ENCODE measurements at places on chromosomes 5 and 9.

DNA sequence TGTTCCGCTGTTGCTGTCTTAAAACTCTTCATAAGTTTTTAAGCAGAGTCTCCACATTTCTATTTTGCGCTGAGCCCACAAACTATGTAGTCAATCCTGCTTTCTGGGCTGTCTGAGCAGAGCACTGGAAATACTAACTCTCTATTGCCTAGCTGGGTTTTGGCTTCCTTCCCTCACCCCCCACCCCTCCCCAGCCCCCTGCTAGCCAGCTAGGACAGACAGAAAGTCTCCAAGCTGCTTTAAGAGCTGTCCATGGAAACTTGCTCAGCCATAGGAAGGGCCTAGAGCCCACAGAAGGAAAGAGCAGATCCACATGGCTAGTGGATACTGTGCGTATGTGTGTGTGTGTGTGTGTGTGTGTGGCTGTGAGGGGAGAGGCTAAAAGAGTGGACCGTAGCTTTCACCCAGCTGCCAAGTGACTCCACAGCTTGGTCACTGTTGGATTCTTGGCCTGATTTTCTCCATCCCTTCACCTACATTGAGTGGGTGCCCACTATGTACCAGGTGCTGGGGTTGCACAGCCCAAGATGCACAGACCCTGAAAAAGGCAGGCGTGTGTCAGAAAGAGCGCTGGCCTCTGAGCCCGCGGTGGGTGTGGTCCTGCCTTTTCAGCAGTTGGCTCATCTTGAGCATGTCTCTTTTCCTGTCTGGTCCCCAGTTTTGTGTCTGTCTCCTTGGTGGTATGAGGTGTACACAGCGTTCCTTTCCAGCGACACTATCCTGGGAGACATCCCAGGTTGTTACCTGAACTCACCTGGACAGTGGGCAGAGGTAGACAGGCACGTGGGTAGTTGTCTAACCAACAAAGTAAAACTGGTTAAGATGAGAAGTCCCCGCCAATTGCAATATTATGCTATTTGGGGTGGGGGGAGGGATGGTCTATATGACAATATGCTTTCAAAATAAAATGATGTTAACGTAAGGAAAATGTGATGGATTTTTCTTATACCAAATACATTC lies 5.4 kb upstream of the NKX2-5 start:
- DNase-seq: no peak

GRCh38 chr5:43036409-43036808 lies 3.7 kb downstream of the ANXA2R start:
- DNase-seq: no peak

DNA sequence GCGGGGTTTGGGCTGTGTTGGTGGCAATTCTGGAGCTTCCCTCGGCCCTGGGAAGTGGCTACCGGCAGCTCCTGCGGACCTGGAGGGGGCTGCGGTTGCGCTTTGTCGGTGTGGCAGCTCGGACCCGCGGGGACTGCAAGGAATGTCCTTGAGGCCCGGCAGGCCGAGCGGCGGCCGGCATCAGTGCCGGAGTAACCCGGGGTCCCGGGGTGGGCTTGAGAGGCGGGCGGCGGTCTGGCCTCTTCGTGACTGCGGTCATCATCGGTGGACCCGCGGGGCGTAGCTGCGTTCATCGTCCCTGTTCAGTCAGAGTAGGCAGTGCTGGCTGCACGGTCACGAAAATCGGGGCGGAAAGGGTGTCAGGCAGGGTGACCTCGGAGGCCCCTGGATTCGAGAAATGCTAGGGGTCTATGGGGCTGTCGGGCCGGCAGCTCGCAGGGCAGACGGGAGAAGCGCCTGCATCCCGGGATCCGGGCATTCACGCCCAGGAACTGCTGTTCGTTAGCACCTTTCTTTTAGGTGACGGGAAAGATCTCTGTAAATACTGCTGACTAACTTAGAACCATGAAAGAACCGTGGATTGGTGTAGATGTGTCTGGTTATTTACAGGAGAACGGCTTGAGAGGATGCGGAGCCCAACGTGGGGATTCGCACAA lies 474 bp downstream of the HMGCR start:
- DNase-seq: peak; percentile 10

DNA sequence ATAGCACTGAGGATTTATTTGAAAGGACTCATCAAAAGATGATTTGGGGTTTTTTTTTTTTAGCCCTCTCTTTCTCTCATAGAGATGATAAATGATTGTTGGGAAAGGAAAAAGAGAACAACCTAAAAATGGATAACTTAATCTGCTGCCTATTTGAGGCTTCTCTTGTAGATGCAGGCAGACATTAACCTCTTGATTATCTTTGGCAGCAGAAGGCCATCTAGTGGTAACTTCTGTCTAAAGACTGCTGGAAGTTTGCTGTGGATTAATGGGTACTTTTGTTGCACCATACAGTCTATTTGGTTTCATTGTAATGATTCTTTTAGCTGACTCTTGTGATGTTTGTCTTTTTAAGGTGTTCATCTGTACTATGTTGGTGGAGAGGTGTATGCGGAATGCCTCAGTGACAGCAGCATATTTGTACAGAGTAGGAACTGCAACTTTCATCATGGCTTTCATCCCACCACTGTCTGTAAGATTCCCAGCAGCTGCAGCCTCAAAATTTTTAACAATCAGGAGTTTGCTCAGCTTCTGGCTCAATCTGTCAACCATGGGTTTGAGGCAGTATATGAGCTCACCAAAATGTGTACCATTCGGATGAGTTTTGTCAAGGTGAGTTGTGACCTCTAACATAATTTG lies 18.8 kb downstream of the SMIM32 start:
- peak; percentile 32 for DNase-seq

- no peak for DNase-seq
These were observed 3.0 kb upstream of the MCIDAS start for GRCh38 chr5:55230086-55230629.

- no peak for DNase-seq
These were observed 122.2 kb upstream of the PTGER4 start for GRCh38 chr5:40557501-40557900.

GRCh38 chr5:113133211-113133975 lies 156.8 kb downstream of the DCP2 start:
- no peak for DNase-seq

DNA sequence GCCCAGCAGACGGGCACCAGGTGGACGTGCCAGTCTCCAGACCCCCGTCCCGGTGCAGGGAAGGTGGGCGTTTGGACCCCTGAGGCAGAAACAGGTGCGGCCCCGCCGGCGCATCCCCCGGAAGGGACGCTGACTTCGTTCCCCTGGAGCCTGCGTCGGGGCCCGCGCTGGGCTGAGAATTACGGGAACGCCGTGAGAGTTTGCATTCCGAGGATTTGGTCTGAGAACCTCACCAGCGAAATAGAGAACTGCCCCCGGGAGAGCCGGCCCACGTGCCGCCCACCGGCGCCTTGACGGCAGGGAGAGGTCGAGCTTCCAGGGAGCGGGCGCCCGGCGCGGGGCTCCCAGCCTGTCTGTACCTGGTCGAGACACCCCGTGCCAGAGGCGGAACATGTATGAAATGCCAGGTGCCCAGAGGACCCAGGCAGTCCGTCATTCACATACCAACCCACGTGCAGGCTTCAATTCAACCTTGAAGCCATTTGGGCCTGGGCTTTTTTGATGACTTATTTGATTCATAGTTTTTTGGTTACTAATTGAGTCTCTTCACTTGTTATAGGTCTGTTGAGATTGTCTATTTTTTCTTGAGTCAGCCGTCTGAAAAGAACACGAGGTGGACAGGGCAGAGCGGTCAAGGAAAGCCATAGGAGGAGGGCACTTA lies 877 bp upstream of the CAMSAP1 start:
- DNase-seq: no peak

All from urothelium cell line (cell line).